ENCODE measurements at places on chromosomes 5 and 9. TPM values are rescaled to one million over a fixed set of nuclear protein-coding genes. Genes with fewer than 3 reads are reported as not detected.

The CTXN3 gene
- polyA plus RNA-seq = not detected

The FREM1 gene
- polyA plus RNA-seq = 3.8 TPM

The OGN gene
- polyA plus RNA-seq = 18.6 TPM

The CDH9 gene
- not detected for polyA plus RNA-seq

The CER1 gene
- not detected for polyA plus RNA-seq

The PDLIM4 gene
- 35.0 TPM for polyA plus RNA-seq

The QRFP gene
- 0.05 TPM for polyA plus RNA-seq

The BARHL1 gene
- not detected for polyA plus RNA-seq

The FST gene
- polyA plus RNA-seq = 3.2 TPM

The TRPM3 gene
- polyA plus RNA-seq = 0.38 TPM

The RNF208 gene
- polyA plus RNA-seq = 36.0 TPM

The NOXA1 gene
- 4.3 TPM for polyA plus RNA-seq

The GPR21 gene
- polyA plus RNA-seq = 0.36 TPM

The KIF12 gene
- polyA plus RNA-seq = 0.23 TPM

The GCNT1 gene
- polyA plus RNA-seq = 0.91 TPM

The GPR151 gene
- polyA plus RNA-seq = not detected

The ARSI gene
- polyA plus RNA-seq = 0.25 TPM

The RANBP17 gene
- polyA plus RNA-seq = 0.72 TPM

The LOX gene
- polyA plus RNA-seq = 8.4 TPM

The ORM2 gene
- 0.27 TPM for polyA plus RNA-seq

The STC2 gene
- polyA plus RNA-seq = 11.7 TPM

The ASPN gene
- 7.0 TPM for polyA plus RNA-seq

The HRH2 gene
- polyA plus RNA-seq = 18.6 TPM

The NIPSNAP3A gene
- polyA plus RNA-seq = 25.5 TPM

The CREBRF gene
- 6.9 TPM for polyA plus RNA-seq

The CBY3 gene
- polyA plus RNA-seq = not detected

The DYNC2I2 gene
- 30.2 TPM for polyA plus RNA-seq

The PPP3R2 gene
- not detected for polyA plus RNA-seq

The DND1 gene
- 0.54 TPM for polyA plus RNA-seq

The MARVELD2 gene
- 0.23 TPM for polyA plus RNA-seq
